ENCODE measurements at places on chromosomes 11 and 22.

DNA sequence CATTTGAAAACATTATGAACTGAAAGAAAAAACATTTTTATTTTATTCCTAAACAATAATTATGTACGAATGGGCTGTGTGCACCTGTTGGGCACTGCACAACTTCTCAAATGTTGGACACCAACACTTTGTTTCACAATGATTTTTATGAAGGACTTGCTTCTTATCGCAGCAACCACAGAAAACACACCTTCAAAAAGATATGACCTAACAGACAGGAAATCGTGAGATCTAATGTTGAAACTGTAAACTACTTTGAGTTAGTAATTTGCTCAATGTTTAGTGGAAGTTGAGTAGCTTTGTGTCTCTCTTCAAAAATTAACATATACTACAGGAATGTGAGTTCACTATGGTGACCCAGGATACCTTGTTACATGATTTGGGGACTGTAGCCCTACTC lies 98.6 kb downstream of the NXPE2 start:
- no peak for DNase-seq

GRCh38 chr11:14067686-14068085 lies 105.2 kb downstream of the SPON1 start:
- no peak for DNase-seq

DNA sequence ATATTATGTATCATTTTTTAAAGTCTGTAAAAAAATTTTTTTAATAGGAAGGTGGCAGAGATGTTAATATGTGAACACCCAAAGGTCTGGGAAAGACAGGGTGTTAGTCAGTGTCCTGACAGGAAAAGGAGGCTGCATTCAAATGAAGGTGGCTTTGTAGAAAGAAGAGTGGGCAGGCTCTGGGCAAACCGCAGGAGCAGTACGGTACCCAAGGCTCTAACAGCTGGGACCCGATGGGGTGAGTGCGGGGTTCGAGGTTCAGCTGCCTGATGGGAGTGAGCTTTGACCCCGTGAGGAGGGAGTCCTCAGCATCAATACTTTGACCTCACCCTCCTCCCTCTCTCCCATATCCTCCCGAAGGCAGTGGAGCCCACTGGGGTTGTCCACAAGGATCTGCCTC lies 142.5 kb downstream of the C11orf91 start:
- no peak for DNase-seq

GRCh38 chr11:45238724-45239123 lies 47.4 kb downstream of the SYT13 start:
- no peak for DNase-seq

GRCh38 chr22:42208362-42208761 lies 62.1 kb downstream of the TCF20 start:
- DNase-seq, result no peak

DNA sequence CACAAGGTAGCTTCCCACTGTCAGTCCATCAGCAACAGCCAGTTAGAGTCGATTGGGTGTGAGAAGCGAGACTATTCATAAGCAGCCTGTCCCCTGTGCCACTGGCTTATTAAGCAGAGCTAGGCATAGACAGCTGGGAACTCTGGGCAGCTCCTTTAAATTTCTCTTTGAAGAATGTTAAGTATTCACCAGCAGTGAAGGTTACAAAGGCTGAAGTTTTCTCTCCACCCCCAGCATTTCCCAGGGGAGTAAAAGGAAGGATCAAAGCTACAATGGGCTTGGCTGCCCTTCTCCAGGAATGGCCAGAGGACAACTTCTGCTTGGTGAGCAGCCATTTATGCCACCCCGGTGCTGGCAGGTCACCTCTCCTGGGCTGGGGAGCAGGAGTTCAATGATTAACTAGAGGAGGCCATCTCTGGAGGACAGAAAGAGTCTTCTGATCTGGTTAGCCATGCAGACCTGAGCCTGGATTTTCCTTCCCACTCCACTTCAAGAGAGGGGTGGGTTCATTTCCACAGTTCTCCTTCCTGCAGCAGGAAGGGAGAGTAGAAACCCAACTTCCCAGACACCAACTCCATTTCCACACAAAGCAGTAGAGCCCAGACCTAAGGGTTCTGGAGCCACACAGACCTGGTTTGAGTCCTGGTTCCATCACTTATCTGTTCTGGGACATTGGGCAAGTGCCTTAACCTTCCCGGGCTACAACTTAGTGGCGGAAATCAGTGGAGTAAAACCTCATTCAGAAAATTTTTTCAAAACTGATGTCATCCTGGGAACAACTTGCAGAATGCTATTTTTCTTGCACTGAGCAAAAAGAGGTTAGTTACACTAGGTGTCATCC lies 22.6 kb downstream of the POU2AF3 start:
- peak; percentile 84 for DNase-seq

DNA sequence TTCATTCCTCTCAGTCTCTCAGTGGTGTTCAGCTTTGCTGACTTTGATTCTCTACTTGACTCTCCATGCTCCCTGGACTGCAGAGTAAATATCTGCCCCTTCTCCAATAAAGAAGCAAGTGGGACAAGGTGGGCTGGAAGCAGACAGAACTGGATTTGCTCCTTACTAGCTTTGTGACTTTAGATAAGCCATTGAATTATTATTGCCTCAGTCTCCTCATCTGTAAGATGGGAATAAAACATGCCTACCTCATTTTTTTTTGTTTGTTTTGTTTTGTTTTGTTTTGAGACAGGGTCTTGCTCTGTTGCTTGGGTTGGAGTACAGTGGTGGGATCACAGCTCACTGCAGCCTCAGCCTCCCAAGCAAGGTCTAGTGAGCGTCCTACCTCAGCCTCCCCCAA lies 44.6 kb downstream of the WT1 start:
- no peak for DNase-seq

GRCh38 chr11:90555477-90555876 lies 332.6 kb upstream of the CHORDC1 start:
- no peak for DNase-seq

DNA sequence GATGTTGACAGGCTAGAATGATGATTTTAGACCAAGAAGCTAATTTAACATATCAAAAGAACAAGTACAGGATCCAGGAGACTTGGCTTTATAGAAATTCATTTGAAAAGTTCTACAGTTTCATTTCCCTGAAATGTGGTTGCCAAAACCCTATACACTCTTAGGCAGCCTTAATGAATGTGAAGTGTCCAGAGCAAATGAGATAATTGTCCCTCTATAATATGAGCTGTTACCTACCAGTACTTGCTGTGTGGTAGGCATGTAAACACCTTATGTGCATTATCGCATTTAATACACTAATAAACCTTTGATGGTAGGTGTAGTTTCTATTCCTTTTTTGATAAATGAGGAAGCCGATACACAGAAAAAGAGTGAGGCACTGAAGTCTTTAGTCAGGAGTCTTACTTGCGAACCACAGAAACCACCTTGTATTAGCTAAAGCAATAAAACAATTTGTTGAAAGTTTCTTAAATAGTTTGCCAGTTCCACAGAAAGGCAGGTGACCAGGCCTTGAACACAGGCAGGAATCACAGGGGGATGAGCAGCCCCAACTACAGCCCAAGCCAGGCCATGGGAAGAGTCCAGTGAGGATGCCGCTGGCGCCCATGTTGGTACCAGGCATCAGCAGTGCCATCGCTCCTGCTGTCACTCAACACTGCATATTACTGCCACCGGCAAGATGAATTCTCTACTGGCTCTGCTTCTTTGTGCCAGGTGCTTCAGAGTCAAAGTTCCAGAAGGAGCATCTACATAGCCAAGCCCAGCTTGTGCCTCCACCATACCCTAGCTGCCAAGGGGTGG lies 81.7 kb downstream of the SWAP70 start:
- no peak for DNase-seq

DNA sequence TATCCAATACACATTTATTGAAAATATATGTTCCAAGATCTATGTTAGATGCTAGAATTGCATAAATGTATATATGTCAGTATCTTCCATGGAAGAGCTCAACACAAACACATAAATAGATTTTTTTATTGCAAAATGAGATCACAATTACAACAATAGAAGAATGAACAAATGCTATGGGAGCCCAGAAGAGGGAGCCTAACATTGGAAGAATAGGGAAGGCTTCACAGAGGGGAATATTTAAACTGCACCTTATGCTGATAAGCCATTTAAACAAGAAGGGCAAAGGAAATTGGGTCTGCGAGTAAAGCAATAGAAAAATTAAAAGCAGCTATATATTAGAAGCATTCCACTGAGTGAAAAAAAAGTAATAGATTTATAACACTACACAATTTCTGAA lies 96.1 kb upstream of the LRRC55 start:
- no peak for DNase-seq

- DNase-seq, result no peak
These were observed 8.2 kb downstream of the ROBO4 start for GRCh38 chr11:124889191-124890091.

- no peak for DNase-seq
These were observed 55.1 kb downstream of the MTMR3 start for GRCh38 chr22:29937940-29938693.

DNA sequence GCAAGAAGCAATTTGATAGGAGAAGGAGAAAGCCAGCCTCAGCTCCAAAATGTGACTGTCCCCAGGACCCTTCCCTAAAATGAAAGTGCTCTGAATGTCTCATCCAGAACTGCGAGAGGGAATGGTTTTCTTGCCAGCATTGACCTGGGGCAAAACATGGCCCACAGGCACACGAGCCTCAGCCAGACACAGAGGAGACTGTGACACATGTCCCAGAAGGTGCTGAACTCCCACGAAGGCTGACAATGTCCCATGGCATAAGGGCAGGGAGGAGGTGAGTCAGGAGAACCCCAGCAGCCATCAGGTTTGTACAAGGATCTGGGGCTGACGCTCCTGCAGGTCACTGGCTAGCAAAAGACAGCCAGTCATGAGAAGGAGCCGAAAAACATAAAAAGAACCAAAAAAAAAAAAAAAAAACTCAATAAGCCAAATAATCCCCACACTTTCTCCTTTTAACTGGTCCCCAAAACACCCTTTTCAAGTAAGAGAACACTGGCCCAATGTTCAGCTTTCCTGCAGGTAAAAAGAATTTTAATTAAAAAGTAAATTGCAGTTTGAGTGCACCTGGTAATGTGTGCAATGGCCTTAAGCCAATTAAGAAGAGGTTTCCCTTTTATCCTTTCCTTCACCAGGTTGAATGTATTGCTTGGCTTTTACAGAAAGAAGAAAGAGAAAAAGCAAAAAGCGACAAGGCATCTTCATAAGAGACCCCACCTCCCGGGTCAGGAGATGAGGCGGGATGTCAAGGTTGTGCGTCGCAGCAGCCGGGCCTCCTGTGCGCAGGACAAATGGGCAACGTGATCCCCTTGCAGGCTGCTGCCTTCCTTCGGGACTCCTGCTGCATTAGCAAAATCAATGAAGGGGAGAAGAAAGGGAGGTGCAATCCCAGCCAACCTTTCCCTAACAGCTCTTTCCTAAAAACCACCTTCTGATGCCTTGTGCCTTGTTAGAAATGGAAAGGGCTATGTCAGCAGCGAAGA lies 43.6 kb downstream of the GALNT18 start:
- no peak for DNase-seq

- DNase-seq, result no peak
These were observed 3.4 kb downstream of the P2RY2 start for GRCh38 chr11:73221451-73221850.

DNA sequence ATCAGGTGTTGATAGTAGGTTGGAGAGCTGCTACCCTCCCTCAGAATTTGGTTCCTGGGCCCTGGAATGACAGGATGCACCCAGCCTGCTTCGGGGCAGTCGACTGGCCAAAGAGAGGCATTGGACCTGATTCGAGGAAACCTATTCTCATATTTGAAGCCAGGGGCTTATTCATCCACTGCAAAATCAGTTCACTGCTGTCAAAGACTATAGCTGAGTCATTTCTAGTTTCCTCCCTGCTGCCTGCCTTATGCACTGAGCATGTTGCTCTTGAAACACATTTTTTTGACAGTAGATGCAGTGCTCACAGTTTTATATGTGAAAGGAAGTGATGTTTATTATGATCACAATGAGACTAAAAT lies 565.4 kb downstream of the ETS1 start:
- no peak for DNase-seq

DNA sequence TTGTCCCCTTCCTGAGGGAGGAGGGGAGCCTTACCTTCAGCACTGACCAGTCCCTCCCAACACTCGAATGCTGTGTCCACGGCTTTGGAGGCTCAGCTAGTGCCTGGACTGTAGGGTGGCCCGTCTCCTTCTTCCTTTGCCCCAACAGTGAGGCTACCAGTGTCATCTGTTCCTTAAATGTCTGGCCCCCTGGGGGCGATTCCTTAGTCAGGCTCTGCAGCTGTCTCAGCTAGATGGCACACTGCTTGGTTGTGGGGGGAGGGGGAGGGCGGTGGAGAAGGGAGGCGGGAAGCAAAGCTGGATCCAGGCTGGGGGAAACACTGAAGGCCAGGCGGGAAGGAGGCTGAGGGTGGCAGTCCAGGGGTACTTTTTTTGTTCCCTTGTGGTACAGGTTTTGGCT lies at the start of gene IGSF22:
Gene IGSF22 (minus strand): TSS at position 149 of the 400 bp plus-strand sequence. CDS start 1,952 bp downstream, outside the sequence.
- DNase-seq, result no peak

- DNase-seq, result no peak
These were observed 110.9 kb downstream of the NTM start for GRCh38 chr11:131481303-131481702.

DNA sequence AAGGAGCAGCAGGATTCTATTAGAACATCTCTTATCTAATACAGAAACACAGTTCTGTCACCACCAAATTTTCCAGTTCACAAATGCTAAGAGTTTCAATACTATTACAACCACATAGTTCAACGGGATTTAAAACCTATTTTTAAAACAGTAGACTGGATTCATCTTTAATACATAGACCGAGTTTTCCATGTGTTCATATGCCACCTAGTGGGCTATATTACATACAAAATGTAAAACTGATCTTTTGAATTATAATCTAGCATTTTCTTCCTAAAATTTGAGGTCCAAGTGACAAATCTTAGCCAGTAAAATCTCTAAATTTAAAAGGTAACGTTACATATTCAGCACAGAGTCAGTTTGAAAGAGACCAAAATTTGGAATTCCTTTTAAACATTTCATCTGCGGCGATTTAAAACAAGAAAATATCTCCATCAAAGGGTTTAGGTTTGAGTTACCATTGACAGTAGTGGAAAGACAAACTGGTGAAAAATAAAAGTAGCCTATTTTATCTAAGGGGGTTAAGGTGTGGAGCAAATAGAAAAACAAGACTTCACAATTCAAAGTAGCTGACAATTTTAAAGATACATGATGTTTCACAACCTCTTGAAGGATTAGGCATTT lies 269.3 kb upstream of the MPPED2 start:
- no peak for DNase-seq

DNA sequence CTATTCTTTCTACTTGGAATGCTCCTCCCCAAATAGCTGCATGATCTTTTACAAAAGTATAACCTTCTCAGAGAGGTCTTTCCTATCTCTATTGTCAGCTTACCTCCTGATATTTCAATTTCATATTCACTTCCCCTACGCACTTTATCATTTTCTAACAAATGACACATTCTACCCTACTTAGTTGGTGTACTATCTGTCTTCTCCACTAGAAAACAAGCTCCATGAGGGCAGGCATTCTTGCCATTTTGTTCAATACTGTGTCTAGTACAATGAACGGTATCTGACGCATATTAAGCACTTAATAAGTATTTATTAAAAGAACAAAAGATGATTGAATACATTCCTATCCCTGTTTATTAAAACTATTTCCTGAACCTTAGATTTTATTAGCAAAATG lies 96.5 kb upstream of the APOA1 start:
- no peak for DNase-seq

Data from right lobe of liver (tissue), 6 donors.